ENCODE measurements at places on chromosomes 2 and 18.
A peak's percentile ranks its signal among the peaks of the same experiment; 100 is the strongest.

DNA sequence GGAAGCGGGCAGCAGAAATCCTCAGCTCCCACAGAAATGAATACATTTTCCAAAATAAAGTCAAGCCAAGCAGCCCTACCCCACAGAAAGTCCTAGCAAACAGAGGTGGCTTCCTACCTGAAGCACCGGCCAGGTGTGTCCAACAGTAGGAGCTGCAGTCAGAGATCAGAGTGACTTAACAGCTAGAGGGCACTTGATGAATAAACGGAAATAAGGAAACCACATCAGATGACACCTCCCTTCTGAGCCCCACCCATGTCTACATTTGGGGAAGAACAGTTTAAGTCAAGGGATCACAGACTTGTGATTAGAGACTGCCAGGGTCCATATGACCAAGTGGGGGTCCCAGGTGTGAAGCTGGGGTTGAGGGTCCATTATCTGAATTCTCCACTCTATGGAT, at the start of gene CXCR1:
CXCR1 (minus strand) TSS at position 172 of the 400 bp plus-strand sequence. CDS start 1,751 bp downstream, outside the sequence.
- DNase-seq = no peak

GRCh38 chr2:182506606-182507005, 79.8 kb upstream of the PDE1A start:
- no peak for DNase-seq

GRCh38 chr2:72210470-72210869, 62.8 kb upstream of the CYP26B1 start:
- DNase-seq = no peak

- DNase-seq = no peak
These were observed 825 bp downstream of the ITGA6 start for GRCh38 chr2:172427990-172428831.

DNA sequence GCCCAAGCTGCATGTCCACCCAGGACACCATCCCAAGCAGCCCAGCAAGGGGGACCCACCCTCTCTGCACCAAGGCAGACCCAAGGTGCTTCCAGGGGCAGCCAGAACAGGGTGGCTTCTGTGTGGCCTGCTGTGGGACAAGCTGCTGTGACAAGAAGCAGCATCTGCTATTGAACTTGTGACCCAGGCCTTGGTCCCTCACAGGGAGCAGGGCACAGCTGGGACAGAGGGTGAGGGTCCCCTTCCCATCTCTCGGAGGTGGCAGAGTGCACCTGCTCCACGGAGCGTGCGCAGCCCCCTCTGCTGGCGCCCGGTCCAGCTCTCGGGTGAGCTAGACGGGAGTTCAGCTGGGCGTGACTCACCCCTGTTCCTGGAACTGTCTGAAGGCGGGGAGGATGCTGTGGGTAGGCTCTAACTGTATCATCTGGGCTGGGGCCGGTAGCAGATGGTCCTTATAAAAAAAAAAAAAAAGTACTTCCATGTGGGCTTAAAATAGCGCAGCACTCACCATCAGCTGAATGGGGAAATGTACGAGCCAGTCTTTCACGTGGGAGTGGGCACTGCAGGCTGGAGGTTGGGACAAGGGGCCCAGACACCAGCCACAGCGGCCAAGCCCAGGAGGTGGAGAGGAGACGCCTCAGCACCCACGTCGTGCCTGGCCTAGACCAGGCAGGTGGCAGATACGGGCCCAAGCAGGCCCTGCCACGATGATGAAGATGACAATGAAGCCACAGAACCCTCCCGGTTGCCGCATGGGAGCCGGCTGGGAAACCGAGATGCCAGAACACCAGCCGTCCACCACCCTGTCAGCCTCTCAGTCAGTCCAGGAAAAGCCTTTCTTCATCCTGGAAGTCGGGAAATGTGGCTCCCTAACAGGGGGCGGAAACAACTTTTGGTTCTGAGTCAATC, 136.8 kb upstream of the ID2 start:
- DNase-seq = peak; percentile 85

- no peak for DNase-seq
These were observed 797.5 kb upstream of the ID2 start for GRCh38 chr2:7884338-7884737.

GRCh38 chr2:73080321-73081131, 9.0 kb upstream of the SFXN5 start:
- no peak for DNase-seq

GRCh38 chr2:220619525-220620220, 952.4 kb downstream of the EPHA4 start:
- DNase-seq = no peak

DNA sequence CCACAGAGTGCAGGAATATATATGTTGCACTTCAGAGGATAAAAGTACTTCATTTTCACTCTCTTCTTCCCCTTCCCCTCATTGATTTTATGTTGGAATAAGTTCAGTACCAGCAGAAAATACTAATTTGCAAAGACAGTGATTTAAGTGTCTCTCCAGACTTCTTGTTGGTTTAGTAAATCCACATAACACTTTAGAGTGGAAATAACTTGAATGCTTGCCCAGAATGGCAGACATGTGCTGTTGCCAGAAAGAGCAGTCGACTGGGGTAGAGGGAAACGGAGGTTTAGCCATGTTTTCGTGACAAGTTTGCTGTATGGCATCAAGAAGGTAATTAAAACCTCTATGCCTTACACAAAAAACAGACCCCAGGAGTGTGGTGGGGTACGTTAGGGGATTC, 246.0 kb upstream of the CXCR4 start:
- no peak for DNase-seq

GRCh38 chr2:172216477-172216876, 113.8 kb upstream of the DLX2 start:
- DNase-seq = no peak

All from HFF-Myc (cell line).